T-cell (primary cell): ENCODE measurements at places on chromosomes 1 and 21.

- DNase-seq, result no peak
Observed at GRCh38 chr1:89311757-89312156, 39.1 kb upstream of the GBP5 start.

GRCh38 chr1:3081171-3081683 lies 12.2 kb downstream of the PRDM16 start:
- DNase-seq, result no peak

- no peak for DNase-seq
Observed at GRCh38 chr21:45950740-45951515, 30.6 kb upstream of the COL6A1 start.

GRCh38 chr21:33963848-33964555 lies 48.4 kb upstream of the ATP5PO start:
- no peak for DNase-seq
